CD4-positive, CD25-positive, alpha-beta regulatory T cell (primary cell): ENCODE measurements at places on chromosomes 5 and 9. TPM values are rescaled to one million over a fixed set of nuclear protein-coding genes. Genes with fewer than 3 reads are reported as not detected.

DNA sequence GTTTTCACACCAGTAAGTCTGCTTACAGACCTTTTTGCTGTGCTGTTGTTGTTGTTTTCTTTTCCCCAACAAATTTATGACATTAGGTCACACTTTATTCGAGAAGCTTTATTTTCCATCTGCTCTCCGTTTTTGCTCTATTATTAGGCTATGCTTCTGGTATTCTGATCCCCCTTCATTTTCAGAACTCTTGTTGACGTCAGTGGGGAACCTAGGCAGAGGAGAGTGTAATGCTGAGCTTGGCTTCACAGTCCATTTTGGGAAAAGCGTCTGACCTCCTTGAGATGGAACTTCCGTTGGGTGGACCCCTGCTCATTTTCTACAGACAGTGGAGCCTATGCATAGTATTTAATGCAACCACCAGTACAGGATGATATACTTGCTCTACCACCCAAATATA, 387.9 kb upstream of the MEF2C start:
- no peak overlapping the region for H3K4me3 ChIP-seq
- no peak overlapping the region for H3K27ac ChIP-seq
- DNase-seq = no peak
- H3K36me3 ChIP-seq = no peaks in the 10 kb centered on the region

DNA sequence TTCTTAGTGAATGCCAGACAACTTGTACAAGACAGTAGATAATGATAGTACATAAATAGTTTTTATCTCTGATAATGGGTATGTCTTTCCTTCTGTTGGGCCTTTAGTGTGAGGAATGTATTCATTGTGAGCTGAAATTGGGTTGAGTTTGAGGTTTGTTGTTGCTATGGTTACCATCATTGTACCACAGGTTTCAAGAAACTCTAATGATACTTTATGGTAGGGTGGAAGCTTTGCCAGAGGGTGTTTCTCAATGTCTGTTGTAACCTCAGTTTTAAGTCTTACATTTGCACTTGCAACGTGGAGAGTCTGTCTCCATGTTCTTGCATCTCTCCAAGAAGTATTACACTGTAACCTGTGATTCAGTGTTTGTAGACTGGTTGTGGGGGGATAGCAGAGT, 1550.1 kb downstream of the MAT2B start:
- no peak overlapping the region for H3K27ac ChIP-seq
- H3K4me3 ChIP-seq = no peak overlapping the region
- no peak for DNase-seq

DNA sequence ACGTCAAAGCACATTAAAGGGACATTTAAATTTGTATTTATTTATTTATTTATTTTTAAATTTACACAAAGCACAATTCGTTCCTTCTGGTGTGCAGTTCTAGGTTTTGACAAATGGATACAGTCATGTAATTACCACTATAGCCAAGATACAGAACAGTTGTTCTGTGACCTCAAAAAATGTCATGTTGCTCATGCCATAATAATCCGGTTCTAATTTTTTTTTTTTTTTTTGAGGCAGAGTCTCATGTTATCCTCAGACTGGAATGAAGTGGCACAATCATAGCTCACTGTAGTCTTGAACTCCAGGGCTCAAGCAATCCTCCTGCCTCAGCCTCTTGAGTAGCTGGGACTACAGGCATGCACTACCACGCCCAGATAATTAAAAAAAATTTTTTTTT, 7.8 kb downstream of the IGFBPL1 start:
- no peak overlapping the region for H3K27ac ChIP-seq
- no peak for DNase-seq
- H3K27me3 ChIP-seq = peaks cover under 1% of the 10 kb centered on the region
- H3K4me3 ChIP-seq = no peak overlapping the region

DNA sequence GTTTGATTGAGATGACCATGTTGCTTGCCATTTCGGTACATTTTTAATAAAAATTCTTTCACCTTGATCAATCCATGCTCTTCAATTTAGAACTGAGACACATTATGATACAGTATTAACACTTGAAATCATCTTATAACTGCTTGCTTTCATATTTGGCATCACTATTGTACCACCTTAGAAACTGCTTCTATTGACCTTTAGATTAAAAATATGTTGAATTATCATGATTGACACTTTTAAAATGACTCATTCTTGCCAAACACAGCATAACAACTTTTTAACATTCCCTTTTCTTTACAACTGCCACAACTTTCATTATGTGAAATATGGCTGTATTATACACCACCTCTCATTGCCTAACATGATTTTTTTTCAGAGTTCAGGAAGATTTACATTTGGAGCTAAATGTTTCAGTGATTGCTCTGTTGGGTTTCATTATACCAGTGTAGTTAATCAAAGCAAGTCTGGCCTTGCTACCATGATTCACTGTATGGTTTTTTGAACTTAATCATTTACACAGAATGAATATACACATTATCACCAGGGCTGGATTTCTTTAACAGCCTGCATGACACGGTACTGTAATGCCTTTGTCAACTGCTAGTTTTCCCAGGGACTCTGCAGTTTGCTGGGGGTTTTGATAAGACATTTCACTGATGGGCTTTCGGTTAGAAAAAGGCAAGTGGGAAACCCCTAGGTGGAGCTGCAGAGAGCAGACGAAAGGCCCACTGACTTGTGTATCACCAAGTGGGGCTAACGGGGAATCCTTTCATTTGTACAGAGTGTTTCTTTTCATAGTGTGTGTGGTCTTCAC, 93.6 kb upstream of the TLE4 start:
- H3K36me3 ChIP-seq = no peaks in the 10 kb centered on the region
- no peaks in the 10 kb centered on the region for H3K4me1 ChIP-seq
- peak; percentile 17 for DNase-seq
- H3K27me3 ChIP-seq = no peaks in the 10 kb centered on the region
- H3K4me3 ChIP-seq = no peak overlapping the region

DNA sequence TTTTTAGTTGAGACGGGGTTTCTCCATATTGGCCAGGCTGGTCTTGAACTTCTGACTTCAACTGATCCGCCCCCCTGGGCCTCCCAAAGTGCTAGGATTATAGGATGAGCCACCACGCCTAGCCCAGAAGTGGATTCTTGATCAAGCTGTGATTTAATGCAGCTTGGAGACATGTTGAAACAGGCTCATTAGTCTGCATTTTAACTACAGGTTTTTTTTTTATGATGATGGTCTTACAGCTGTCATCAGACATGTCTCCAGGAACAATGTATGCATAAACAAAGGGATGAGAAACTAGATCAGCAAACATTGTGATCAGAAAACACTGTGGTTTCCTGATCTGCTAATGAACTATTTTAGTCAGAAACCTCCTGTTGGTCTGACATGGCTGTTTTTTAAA, 30.0 kb upstream of the PLPP1 start:
- no peak overlapping the region for H3K27ac ChIP-seq
- no peaks in the 10 kb centered on the region for H3K36me3 ChIP-seq
- H3K4me3 ChIP-seq = no peak overlapping the region
- no peaks in the 10 kb centered on the region for H3K27me3 ChIP-seq
- H3K4me1 ChIP-seq = no peaks in the 10 kb centered on the region
- DNase-seq = peak; percentile 17

DNA sequence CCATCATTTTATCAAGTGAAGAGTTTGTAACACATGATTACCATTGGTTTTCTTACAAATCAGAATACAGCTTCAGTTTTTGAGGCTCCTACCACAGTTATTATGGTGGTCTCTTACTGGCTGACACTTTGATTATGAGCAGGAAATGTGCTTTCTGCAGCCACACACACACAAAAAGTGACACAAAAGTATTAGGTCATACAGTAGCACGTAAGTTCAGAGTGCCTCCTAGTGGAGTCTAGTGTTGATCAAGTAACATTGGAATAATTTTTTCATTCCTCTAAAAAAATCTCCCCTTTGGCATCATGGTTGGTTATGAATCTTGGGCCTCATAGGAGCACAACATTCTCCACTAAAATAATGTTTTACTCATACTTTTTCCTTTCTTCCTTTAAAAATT, 37.6 kb downstream of the PAM start:
- no peak overlapping the region for H3K4me3 ChIP-seq
- no peaks in the 10 kb centered on the region for H3K4me1 ChIP-seq
- no peaks in the 10 kb centered on the region for H3K36me3 ChIP-seq
- no peak overlapping the region for H3K27ac ChIP-seq
- DNase-seq = peak; percentile 37

DNA sequence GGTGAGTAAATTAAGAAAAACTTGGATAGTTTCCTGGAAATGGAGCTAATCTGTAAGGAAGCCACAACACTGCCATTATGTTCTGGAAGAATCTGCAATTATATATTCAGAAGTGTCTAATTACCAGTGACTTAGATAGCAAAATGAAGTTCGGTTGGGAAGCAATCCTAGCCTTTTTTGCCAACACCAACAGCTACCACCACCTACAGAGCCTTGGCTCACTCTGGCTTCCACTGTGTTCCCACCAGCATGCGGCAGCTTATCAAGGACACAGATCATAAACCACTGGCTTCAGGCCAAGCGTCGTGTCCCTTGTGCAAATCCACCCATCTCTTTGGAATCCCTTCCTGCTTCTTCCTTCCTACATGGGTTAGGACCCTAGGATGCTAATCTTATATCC, 118.0 kb upstream of the PCA3 start:
- no peak overlapping the region for H3K27ac ChIP-seq
- no peak overlapping the region for H3K4me3 ChIP-seq
- DNase-seq = no peak
- H3K4me1 ChIP-seq = peaks cover 5% of the 10 kb centered on the region
- no peaks in the 10 kb centered on the region for H3K27me3 ChIP-seq
- no peaks in the 10 kb centered on the region for H3K36me3 ChIP-seq

GRCh38 chr9:130188860-130189481, 16.8 kb downstream of the NCS1 start:
- no peaks in the 10 kb centered on the region for H3K4me1 ChIP-seq
- H3K36me3 ChIP-seq = no peaks in the 10 kb centered on the region
- H3K27me3 ChIP-seq = no peaks in the 10 kb centered on the region
- no peak overlapping the region for H3K27ac ChIP-seq
- H3K4me3 ChIP-seq = no peak overlapping the region

- no peaks in the 10 kb centered on the region for H3K4me1 ChIP-seq
- no peak for DNase-seq
- no peak overlapping the region for H3K4me3 ChIP-seq
- H3K27ac ChIP-seq = no peak overlapping the region
- no peaks in the 10 kb centered on the region for H3K27me3 ChIP-seq
Observed at GRCh38 chr5:93022796-93023447, 558.1 kb downstream of the NR2F1-AS1 start.

DNA sequence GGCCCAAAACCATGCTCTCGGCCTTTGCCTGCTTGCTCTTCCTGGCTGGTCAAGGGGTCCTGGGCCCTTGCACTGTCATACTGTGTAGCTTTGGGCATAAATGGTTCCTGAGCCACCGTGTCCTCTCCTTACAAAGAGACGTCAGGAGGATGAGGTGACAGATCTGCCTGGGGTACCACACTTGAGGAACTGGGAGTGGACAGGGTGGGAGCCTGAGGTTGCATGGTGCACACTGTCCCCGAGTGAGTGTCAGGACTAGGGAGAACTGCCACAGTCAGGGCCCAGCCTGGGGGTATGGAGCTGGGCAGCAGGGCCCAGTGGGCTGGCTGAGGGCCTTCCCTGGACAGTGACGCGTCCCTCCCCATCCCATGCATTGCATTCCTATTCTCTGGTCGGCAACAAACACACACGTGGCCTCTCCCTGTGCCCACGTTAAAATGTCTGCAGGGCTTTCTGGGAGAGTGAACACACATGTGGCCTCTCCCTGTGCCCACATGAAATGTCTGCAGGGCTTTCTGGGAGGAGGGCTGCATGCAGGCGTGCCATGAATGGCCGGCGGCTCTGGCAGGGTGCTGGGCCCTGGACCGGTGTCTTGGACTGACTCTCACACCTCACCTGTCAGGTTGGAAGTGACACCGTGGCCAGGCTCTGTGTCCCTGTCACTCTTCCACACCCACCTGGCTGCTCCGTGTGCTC, 122.1 kb upstream of the COL5A1 start:
- H3K27ac ChIP-seq = no peak overlapping the region
- no peak overlapping the region for H3K4me3 ChIP-seq
- no peak for DNase-seq

GRCh38 chr5:139660923-139661814, 13.0 kb downstream of the CXXC5 start:
- H3K27ac ChIP-seq = no peak overlapping the region
- H3K27me3 ChIP-seq = no peaks in the 10 kb centered on the region
- no peaks in the 10 kb centered on the region for H3K4me1 ChIP-seq
- H3K4me3 ChIP-seq = no peak overlapping the region
- H3K36me3 ChIP-seq = no peaks in the 10 kb centered on the region
- no peak for DNase-seq

DNA sequence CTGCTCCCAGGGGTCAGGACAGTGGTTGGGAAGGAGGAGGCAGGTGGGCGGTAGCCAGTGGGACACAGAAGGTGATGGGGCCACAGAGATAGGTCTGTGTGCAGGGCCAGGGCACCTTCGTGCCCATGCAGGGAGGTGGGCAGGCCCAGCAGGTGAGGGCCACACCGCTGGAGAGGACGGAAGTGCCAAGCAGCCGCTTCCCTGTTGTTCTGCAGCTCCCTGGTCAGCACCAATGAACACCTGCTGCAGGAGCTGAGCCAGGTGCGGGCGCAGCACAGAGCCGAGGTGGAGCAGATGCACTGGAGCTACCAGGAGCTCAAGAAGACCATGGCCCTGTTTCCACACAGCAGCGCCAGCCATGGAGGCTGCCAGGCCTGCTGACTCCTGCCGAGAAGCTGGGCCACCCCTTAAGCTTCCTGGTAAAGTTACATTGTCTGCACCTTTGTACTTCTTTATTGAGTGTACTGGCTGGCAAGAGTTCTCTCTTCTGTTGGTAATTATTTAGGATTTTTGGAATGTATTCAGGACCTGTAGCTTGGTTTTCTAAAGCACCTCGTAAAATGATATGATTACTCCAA, 40.3 kb downstream of the TPPP start:
- no peak for DNase-seq
- H3K4me3 ChIP-seq = no peak overlapping the region
- no peak overlapping the region for H3K27ac ChIP-seq

DNA sequence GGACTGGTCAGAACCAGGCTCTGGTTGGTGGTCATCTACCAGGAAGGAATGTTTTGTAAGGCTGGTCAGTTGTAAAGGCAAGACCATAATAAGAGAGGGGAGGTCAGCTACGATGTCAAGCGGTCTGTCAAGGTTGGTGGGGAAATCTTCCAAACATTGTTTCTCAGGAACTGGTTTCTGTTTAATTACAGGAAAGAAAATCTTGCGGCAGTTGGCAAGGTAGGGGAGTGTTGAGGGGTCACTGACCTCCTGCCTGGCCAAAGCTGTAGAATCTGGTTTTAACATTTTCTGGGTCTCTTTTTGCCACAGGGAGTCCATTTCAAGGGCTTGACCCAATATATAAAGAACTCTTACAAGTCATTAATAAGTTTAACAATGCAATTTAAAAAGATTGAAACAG, 39.0 kb upstream of the BARX1 start:
- no peak overlapping the region for H3K27ac ChIP-seq
- H3K36me3 ChIP-seq = no peaks in the 10 kb centered on the region
- no peaks in the 10 kb centered on the region for H3K4me1 ChIP-seq

The KCNIP1 gene
- total RNA-seq = not detected

The NDUFS6 gene
- 21.6 TPM for total RNA-seq

The AK8 gene
- total RNA-seq = not detected

The SPRY4 gene
- total RNA-seq = 0.52 TPM

The EXD3 gene
- 27.3 TPM for total RNA-seq
